ENCODE measurements at places on chromosomes 7 and 10.

DNA sequence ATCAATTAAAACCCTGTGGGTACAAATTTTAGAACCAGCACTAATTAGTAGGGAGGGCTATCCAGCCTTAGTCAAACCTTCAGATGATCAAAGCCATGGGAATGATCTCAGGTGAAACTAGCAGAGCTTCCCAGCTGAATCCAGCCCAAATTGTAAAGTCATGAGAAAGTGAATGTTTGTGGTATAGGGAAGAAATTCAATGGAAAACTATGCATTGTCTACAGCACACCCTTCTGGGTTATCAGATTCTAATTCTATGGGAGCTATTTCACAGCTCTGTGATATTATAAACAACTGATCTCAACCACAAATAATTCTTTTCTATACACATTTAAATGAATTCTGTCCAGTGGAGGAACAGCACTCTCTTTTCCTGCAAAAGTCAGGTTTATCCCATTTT is 24.6 kb upstream of the BMPER start:
- DNase-seq: no peak

GRCh38 chr7:47347346-47347745 is 234.6 kb downstream of the TNS3 start:
- DNase-seq: no peak

- DNase-seq: no peak
Observed at GRCh38 chr7:42236266-42236975, 588 bp downstream of the GLI3 start.

DNA sequence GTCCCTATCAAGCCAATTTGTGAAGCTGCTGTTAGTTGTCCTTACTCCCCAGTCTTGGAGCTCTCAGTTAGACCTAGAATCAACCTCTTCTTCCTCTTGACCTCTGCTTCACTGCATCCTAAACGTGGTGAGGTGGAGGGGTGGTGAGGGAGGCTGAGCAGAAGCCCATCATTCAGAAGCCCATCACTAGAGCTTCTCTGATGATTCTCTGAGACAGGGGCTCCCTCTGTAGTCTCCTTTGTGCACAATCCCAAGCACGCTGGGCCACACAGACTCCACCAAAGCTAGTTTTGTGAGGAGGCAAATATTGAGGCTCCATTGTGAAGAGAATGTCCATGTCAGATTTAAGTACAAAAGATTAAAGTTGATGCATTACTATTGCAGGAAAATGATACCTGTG is 163.8 kb upstream of the PRSS1 start:
- DNase-seq: no peak

DNA sequence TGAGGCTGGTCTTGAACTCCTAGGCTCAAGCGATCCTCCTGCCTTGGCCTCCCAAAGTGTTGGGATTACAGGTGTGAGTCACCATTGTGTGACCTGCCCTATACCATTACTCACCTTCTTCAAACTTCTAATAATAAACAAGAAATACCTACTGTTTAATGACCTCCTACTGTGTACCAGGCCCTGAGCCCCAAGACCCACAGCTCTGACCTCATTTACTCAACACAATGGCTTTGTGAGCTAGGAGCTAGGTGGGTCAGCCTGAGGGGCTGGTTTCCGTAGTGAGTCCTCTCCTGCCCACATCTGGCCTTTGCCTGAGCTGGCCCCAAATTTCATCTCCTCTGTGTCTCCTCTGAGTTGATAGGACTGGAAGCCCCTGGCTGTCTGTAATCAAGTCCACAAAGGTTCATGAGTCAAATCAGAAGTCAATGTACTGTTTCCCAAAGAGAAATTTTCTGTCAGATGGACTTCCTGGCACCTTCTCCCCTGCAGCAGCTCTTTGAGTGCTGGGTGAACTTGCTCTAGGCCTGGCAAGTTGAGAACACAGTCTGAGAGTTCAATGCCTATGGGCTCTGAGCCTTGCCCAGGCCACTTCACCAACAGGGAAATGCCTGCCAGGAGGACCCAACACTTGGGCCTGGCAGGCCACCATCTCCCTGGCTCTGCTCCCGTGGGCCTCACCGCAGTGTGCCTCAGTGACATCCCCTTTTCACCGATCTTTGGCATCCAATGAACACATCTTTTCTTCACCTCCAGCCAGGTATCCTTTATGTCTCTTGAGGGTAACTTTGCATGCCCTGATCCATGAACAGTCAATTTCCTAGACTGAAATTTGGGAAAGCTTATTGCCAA is 24.0 kb downstream of the NEURL1 start:
- DNase-seq: no peak

DNA sequence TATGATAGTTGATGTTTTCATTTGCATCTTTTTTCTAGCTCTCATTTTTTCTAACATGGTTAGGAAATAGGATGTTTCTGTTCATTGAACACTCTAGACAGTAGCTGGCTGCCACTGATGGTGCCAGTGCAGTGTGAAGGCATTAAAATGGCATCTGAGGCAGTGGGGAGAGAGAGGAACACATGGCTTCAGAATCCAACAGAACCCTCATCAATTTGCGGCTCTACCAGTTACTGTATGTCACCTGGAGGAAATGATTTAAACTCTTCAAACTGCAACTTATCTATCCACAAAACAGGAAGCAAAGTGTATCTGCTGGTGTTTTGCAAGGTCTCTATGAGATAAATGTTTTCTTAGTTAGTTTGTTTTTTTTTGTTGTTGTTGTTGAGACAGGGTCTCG is 305.2 kb upstream of the PRKCQ start:
- DNase-seq: no peak

DNA sequence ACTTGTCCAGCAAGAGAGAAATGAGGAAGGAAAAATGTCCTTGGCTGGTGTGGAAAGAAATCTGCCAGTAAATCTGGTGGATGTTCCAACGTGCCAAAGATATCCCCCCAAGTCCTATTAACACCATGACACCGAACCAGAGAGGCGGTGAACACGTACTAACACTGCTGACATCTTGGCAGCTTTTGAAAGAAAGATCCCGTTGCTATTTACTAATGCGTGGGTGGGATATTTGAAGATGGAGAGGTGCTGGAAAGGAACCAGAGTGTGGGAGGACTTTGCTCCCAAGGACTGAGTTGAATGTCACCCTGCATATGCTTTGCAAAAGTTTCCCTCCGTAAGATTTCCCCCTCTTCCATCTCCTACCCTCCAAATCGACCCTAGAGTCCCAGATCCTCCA is 7.9 kb downstream of the CCDC3 start:
- DNase-seq: no peak

- no peak for DNase-seq
Observed at GRCh38 chr10:123721441-123722049, 55.4 kb downstream of the GPR26 start.

GRCh38 chr10:59820471-59820870 is 67.2 kb upstream of the MRLN start:
- no peak for DNase-seq

DNA sequence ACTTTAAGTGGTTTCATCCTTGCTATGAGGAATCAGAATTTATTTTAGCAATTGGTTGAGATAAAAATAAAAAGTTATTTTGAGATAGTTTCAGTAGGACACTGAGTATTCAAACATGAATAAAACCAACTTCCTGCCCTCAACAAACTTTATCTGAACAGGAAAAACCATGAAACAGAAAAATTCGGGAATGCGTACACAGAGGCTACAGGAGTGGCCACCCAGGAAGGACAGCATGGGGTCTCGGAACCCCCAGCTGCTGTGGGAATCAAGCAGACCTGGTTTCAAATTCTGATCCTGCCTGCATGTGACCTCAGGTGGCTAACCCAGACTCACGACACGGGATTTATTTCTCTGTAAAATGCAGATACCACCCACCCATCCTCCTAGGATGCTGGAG is 49.0 kb upstream of the GRID1 start:
- DNase-seq: no peak

GRCh38 chr10:129033340-129033739 is 433.7 kb upstream of the MGMT start:
- DNase-seq: no peak

DNA sequence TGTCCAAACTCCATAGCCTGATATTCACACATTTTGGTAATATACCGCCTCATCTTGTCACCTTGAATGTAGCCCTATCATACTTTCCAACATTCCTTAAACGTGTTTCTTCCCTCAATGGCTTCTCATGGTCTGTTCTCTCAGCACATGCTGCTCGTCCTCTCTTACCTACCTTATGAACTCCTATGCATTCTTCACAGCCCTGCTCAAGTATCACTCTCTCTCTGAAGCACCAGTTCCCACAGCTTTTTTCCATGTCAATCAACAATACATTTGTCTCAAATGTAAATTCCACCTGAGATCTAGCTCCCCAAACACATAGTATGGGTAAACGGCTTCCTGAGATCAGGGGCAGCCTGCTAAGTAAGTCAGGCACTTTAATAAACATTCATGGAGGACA is 85.2 kb upstream of the ZMIZ1 start:
- DNase-seq: no peak

DNA sequence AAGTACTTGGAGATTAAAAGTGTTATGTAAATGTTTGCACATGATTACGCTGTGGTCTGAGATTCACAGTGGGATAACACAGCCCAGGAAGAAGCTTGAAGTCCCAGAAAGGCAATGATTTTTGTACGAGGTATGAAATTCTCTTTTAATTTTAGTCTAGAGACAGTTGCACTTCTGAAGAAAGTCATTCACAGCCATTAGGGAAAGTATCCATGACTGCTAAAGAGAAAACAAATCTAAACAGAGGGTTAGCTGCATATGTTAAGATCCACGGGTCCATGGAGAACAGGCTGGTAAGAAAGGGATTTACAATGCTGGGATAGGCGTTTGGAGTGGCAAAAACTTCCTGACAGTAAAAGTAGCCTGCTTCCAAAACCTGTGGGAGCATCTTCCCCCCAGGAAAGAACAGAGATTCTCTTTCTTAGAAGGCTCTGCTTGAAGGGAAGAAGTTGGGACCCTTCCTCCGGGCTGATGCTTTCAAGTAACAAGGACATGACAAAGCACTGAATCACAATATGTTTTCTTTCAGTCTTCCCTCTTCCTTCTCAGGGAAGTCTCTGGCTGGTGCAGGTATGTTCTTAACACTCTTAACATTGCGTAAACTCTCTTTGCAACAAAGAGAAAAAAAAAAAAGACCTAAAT is 220.8 kb upstream of the CELF2 start:
- DNase-seq: no peak

DNA sequence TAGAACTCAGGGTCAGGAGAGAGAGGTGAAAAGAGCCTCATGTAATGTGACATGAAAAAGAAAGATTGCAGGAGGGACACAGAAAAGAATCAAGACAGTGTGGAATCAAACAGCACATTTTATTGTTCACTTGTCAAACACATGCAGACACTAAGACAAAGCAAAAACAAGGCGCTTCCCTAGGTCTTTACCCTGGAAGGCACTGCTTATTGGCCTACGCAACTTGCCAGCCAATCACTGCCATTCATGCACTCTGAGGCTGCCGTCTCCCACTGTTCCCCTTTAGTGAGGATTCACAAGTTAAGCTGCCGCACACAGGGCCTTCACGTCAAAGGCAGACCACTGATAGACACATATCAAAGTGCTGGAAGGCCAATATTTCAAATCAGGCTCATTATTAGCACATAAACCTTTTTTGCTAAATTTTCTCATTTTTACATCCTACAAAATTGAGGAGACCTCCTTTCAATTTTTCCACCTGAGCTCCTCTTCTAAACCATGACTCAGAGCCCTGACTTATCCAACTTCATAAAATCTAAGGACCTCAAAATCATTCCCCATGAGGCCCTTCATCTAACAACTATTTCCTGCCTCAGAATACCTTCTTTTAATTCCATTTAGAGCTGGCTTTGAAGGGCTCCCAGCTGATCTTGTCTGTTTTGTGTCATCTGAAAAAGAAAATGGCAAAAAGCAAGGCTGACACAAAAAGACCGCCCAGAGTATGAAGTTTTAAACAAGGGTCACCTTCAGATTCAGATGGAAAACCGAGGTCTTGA is 149.4 kb downstream of the CHCHD3 start:
- DNase-seq: no peak

DNA sequence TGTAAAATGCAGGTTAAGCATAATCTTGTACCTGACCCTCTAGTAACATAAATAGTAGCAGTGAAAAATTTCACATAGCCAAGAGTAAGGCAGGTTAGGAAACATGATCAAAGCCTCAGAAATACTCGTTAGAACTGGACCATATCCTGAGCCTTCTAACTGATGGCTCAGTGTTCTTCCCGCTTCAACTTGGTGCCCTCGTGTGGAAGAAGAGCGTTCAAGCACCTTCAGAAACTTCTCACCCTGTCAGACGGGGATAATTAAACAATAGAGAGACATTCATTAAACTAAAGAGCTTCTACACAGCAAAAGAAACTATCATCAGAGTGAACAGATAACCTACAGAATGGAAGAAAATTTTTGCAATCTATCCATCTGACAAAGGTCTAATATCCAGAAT is 124.5 kb downstream of the MYOF start:
- DNase-seq: no peak

GRCh38 chr10:33290321-33291052 is 44.0 kb downstream of the NRP1 start:
- no peak for DNase-seq

DNA sequence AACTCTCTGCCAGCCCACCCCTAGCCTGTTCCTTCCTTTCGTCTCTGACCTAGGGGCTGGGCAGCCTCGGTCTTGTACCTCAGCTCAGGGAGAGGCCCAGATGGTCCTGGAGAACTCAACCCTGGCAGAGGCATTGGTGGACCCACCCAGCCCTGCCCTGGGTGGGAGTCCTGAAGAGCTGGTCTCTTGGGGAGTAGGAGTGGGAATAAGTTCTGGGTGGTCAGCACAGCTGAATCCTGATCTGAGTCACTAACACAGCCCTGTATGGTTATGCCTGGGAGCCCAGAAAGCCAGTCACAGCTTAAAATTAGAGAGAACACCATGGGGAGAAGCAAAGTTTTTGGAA is 84.0 kb downstream of the SORBS1 start:
- DNase-seq: no peak

- DNase-seq: no peak
Observed at GRCh38 chr7:69502358-69502757, 95.9 kb upstream of the AUTS2 start.

DNA sequence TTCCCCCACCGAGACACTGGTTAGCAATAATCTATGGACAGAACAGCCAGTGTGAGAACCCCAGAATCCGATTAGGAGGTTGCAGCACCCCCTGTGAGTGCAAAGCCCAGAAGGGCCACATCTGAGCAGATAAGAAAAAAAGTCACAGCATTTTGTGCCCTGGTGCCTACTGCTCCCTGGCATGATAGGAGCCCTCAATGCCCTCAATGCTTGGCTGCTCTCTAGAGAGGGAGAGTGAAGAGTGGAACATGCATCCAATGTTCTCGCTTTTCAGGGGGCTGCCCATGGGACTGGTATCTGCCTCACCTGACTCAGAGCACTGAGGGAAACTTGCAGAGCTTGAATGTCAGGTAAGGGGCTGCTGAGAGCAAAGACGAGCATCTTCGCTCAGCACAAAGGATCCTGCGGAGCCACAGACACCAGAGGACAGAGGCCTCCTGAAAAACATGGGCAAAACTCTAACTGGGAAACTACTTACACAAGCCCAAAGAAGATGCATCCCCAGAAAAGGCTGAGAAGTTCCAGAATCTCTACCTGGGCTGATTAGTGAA is 98.0 kb upstream of the FAM20C start:
- no peak for DNase-seq

GRCh38 chr7:26993816-26994810 is 101.7 kb downstream of the HOXA1 start:
- no peak for DNase-seq
